ENCODE measurements at places on chromosomes 11 and 22.

DNA sequence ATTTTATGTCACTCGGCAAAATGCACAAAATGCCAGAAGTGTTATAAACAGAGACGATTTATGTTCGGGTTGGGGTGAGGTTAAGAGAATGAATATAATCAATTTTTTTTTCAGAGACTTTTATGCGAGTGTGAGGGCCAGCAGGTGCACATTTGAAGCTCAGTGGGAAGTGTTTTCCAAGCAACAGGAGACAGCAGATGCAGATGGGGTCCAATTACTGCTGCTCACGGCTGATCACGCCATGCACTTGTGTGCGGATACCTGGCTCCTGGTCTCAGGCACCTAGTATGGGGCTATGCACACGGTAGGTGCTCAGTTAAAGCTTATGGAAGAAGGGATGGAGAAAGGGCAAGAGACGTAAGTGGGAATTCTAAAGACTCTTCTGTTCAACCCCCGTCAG is 249.1 kb downstream of the MIAT start:
- no peak for DNase-seq

DNA sequence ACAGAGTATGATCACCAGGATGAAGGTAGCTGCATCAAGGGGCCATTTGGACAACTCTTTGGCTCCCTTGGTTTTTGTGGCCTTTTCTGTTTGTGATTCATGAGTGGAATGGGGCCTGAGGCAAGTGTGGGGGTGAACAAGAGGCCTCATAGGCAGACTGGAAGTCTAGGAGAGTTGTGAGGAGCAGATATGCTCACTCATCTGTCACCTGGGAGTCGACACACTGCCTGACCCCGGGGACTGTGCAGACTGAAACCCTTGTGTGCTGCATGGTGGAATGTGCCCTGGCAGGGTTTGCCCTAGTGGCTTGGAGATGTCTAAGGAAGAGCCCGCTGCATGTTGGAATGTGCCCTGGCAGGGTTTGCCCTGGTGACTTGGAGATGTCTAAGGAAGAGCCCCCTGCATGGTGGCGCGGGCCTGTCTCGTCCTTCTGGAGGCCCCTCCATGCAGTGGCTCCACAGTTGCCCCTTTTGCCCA is 60.0 kb downstream of the MED15 start:
- no peak for DNase-seq

GRCh38 chr11:27557226-27557625 is 50.7 kb upstream of the LIN7C start:
- no peak for DNase-seq

DNA sequence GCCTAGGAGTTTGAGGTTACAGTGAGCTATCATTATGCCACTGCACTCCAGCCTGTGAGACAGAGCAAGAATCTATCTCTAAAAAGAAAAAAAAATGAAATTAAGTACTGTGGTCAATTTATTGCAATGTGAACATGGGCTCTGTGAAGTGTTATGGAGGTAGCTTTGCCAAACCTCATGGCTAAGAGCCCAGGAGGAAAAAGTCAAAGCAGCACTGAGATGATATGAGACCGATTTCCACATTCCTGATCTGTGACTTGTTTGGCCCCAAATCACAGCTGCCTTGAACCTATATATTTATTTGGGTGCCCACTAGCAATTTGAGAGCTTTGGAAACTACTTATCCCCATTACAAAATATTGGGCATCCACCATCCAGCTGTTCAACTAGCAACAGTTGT is 29.8 kb upstream of the TMEM135 start:
- no peak for DNase-seq

GRCh38 chr11:101586965-101587364 is 3.2 kb upstream of the TRPC6 start:
- no peak for DNase-seq

Data from ureter (tissue), 1 donor.